H9 (cell line): ENCODE measurements at places on chromosomes 5 and 9.

DNA sequence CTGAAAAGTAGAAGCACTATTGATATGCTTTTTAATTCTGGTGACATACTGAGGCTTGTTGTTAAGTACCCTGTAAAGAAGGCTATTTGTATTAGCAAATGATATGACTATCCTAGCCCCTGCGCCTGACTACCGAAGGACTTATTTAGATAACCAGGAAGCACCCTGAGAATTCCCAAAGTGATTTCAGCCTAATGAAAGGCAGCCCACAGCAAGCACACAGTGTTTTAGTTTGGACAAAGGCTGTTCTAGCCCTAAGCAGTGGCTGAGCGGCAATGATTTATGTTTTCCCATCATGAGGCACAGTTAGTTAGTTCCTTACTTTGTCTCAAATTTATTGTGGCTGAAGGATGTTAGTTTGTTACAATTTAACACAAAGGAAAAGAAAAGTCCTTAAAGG lies 235.3 kb downstream of the KCTD16 start:
- no peak for DNase-seq

DNA sequence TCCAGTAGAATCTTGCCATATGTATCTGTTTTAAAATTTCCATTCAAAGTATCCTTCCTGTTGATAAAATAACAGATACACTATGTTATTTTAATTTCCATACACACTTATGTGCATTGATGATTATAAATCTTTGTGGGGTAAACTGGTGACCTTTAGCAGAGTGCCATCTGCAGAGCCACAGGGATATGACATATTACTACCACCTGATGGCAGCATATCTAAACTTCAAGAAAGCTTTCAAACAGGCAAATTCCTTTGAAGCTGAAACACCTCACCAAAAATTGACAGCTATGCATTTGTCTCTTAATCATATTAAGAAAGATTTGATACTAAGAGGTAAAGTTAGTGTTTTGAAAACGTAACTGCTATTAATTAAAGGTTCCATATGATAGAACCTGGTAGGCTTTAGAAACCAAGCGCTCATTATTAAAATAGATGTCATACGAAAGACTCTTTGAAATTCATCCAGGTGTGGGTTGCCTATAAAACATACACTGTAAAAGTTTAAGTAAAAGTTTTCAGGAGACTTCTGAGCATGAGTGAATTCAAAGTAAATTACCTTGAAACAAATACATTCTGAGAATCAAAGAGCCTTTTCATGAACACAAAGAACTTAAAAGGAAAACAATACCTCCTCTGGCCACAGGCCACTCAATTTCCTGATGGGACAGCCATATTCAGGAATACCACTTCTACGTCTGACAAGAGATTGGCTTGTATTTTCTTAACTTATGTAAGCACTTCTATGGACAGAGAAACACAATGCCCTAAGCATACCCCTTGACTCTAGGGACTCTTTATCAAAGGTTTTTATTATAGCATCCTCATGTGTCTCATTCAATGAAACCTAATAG lies 93.3 kb downstream of the KIAA0825 start:
- no peak for DNase-seq

DNA sequence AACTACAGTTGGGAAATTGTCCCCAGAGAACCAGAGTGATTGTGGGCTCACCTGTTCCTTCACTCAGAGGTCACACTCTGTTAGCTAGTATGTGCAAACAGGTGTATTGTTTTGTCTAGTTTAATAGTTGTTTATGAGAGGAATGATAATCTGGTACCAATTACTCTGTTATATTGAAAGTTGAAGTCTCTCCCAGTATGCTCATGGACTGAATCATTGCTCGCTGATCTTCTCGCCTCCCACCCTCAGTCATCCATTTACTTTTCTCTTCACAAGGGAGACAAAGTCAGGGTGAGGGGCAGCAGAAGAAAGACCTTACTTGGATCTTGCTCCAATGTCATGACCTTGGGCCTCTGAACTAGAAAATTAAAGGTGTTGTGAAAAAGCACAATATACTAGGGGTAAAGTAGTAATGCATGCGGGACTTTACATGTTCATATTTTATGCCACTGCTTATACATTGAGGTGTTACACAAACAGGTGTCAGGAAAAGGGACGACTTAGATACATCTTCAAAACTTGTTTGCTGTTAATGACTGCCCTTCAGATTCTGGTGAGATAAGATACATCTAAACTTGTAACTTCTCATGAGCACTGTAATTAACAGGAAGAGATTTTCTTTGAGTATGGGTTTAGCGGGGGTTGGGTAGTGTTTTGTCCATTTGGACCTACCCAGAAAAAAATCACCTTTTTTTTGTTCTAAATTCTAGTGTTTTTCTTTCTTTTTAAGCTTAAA lies 36.9 kb downstream of the LNPEP start:
- DNase-seq, result no peak

DNA sequence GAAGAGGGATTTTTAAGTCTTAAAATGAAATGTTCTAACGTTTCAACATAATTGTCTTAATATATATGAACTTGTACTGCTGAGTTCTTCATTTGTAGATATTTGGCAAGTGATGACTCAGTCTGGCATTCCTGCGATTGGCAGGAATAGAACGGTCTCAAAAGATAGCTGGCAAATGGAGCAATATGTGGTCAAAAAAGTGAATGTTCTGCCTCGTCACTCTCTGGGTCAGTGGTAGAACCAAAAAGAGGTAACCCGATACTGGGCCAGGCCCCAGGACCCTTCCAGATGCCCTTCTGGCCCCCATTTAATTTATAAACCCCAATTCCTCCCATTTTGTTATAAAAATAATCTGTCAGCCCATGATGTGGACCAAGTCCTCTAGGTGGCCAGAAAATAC lies 39.2 kb downstream of the ZNF366 start:
- DNase-seq, result no peak

DNA sequence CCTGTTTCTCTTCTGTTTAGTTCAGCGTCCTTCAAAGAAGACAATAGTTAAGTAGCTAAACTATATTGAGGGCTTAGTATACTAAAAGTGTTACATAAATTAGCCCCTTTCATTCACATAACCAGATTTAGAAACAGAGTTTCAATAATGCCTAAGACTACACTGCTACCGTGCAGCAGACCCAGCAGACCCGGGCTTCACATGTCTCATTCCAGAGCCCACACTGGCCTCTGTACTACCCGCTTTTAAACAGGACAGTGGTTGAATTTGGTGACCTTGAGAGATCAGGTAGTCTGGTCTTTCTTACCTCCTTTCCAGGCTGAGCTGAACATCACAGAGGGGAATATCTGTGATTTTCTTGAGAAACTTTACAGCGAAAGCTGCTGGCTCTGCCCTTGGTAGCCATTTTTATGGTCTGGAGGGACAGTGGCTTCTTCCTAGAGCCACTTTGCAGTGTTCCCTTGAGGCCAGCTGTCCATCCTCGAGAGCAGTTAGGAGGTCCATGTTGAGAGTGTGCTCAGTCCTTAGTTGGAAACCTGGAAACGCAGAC lies 56.5 kb downstream of the SLC22A5 start:
- DNase-seq, result no peak

- DNase-seq, result no peak
Measured at GRCh38 chr5:179699616-179700237, 960 bp downstream of the CANX start.

DNA sequence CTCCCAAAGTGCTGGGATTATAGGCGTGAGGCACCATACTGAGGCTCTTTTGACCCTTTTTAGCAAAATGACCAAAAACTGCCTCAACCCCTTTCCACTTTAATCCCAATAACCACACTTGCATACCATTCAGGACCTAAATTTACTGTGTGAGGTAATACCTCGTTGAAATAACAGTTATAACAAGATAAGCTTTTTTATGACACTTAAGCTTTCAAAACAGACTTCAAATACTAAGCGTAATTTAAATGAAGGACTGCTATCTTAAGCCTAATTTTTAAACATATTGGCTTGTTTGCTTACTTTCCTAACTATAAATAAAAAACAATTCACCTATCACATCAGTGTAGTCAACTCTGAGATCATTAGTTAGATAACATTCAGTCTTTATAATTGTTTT lies 37.8 kb downstream of the PWWP2A start:
- DNase-seq, result no peak

DNA sequence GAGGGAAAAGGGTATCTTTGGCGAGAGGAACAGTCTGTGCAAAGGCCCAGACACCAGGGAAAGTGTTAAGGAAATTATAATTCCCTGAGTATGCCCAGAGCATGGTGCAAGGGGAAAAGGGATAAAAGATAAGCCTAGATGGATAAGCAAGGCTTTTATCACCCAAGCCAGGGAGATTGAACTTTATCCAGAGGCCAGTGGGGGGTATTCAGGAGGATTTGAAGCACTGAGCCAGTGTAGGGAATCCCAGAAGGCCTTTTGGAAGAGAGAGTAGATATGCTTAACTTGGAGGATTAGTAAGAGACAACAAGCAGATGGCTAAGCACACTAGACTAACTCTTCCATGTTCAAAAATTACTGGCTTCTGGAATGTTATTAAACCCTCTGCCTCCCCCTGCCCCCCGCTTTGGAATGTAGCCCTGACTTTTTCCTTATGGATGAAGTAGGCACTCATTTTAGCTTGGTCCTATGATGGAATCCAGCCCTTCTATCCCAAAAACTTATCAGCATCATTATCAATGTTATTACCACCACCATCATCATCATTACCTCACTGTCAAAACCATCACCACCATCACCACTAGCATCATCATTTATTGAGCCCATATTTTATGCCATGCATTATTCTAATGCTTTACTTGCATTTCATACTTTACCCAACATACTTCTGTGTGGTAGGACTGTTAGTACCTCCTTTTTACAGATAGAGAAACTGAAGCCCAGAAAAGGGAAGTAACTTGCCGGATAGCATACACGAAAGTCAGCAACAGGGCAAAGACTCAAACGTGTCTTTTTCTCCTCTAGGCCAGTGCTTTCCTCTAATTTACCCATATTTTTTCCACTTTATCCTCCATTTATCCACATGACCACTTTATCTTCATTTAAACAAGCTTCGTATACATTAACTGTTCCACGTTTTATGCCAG lies 237.0 kb downstream of the PAPPA start:
- no peak for DNase-seq

- no peak for DNase-seq
Measured at GRCh38 chr5:106136061-106136460, 1534.7 kb downstream of the EFNA5 start.

- no peak for DNase-seq
Measured at GRCh38 chr9:130237763-130238524, 27.6 kb upstream of the HMCN2 start.

GRCh38 chr9:75239176-75239575 lies 150.9 kb downstream of the OSTF1 start:
- no peak for DNase-seq

DNA sequence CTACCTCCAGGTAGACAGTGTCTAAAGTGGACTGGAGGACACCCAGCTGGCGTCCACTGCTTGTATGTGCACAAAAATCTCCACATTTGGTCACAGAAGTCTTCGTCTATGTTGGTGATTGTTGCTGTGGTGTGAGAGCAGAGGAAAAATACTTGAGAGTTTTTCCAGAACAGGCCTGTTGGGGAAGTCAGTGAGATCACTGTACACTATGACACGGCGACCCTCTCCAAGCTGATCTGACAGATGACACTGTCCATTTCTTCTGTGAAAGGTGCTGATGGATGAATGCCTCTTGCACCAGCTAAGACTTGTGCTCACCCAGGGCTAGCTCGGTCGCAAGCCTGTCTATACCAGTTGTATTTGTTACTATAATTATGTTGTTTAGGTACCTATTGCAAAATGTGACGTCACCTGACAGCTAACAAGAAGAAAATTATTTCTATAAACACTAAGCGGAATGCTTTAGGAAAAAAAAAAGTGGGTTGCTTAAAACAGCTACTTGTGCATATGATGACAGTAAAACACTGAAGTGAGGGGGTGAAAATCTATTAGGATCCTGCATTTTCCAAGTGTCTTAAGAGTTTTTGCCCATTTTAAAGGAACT lies 142.3 kb downstream of the ROR2 start:
- DNase-seq, result no peak

DNA sequence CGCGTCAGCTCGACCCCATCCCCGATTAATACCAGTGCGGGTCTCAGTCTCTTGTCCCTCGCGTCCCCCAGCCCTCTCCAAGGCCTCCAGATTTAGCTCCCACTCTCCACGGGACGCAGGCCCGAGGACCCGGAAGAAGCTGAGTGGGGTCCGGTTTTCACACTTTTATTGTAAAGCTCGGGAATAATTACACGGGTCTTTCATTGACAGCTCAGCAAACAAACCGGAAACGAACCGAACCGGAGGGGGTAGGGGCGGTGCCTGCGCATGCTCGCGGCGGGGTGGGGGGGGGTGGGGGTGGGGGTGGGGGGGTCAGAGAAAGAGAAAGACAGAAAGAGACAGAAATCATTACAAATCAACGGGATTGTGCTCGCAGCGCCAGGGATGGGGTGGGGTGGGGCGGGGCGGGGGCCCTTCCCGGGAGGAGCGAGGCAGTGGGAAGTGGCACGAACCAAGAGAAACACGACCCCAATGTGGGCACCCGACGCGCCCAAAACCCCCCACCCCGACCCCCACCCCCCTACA lies 27.9 kb downstream of the PCDH1 start:
- no peak for DNase-seq

- no peak for DNase-seq
Measured at GRCh38 chr9:83445703-83446265, 92.4 kb downstream of the FRMD3 start.

DNA sequence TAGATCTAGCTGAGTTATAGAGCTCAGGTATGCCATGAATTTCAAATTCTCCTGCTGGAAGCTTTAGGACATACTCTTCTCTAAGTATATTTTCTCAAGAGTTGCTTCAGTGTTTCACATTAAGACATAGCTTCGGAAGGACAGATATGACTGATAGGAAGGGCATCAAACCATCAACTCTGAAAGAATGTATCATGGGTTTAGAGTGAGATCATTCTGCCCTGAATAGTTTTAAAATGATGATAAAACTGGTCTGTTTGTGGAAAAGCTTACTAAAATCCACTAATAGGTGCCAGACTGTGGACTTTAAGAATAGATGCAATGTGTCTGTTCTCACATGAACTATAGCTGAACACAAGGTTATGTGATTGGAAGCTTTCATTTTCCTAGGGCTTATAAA lies 8.4 kb downstream of the SPEF2 start:
- DNase-seq, result no peak

- no peak for DNase-seq
Measured at GRCh38 chr5:32487008-32487407, 42.5 kb upstream of the ZFR start.

- DNase-seq, result no peak
Measured at GRCh38 chr9:21906881-21907280, 87.3 kb downstream of the CDKN2A start.

- no peak for DNase-seq
Measured at GRCh38 chr9:87650611-87651295, 75.2 kb upstream of the CTSL start.

GRCh38 chr9:133339641-133340040 lies 3.7 kb upstream of the SURF6 start:
- no peak for DNase-seq

GRCh38 chr5:61783481-61783880 lies 451.4 kb downstream of the ZSWIM6 start:
- DNase-seq, result no peak

GRCh38 chr9:36138901-36139300 lies 2.4 kb downstream of the GLIPR2 start:
- no peak for DNase-seq

GRCh38 chr5:163094492-163095180 lies 342.8 kb upstream of the CCNG1 start:
- no peak for DNase-seq
